ENCODE measurements at places on chromosomes 5 and 9.

- DNase-seq, result no peak
Observed at GRCh38 chr5:112419164-112419985, at the start of gene EPB41L4A. TSS of gene EPB41L4A (minus strand) at chr5:112419277. CDS start at chr5:112419039, 238 bp downstream.

- DNase-seq, result no peak
Observed at GRCh38 chr5:437281-437771, 5.7 kb upstream of the EXOC3 start.

GRCh38 chr9:122320413-122320881 lies 50.4 kb upstream of the PTGS1 start:
- DNase-seq, result no peak

GRCh38 chr5:131289738-131290137 lies 25.9 kb downstream of the CDC42SE2 start:
- DNase-seq, result no peak

DNA sequence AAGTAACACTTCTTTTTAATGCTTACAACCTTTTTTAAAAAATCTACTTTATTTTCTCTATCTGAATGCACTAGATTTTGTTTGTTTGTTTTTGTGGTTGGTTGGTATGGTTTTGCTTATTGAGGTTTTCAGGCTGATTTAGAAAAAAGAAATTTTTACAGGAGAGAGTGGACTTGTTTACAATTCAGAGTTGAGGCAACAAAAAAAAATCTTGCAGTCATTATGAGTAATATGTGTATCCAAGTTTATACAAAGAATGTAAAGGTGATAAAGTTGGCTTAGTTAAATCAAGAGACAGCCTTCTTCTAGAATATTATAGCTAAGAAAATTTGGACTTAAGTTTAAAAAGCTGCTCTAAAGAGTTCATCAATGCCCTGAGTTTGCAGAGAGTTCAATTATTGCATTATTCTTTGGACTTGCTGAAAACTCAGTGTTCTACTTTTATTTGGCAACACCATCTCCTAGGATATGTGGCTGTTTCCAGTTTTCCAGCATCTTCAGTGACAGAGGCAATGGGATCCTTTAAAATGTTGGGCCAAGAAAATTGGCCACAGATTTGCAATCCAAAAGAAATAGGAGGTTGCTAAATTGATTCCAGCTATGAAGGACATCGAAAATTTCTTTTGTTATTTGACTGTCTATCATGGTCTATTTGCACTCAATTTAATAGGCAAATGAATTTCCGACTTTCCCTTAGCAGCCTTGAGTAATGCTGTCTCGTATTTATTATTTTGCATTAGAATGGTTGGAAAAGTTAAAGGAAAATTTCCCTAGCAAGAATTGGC lies 10.7 kb downstream of the STK32A start:
- DNase-seq, result no peak

DNA sequence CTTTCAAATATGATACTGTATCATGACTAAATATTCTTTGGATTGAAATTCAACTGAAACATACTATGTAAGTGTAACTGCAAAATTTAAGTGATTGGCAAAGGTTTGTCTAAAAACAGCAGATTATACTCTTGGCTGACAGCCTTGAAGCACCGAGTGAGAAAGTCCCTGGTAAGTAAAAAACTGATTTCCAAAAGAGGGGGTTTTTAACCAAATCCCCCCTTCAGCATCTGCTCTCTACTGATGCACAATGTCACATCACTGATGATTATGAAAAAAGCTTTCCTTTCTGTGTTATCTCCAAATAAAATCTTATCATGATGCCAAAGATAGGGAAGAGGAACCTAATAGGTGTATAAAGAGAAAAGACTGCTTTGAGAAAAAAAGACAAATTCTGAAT lies 141.0 kb downstream of the MEF2C start:
- DNase-seq, result no peak

- DNase-seq, result no peak
Observed at GRCh38 chr5:14202462-14202861, 59.3 kb downstream of the TRIO start.

DNA sequence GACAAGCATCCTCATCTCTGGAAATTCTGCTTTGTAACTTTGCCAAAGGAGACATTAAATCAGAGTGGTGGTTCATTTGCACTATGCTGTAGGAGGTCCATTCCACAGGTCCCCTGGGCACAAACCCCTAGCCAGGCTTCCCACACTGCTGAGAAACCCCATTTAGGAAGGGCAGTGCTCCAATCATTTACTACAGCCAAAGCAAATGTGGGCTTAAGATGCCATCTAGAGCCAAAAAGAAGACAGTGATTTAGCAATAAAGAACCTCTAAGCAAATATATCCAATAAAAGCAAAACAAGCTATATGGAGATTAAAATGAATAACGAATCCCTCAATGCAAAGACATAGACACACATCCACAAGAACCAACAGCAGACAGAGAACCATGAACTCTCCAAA lies 129.0 kb upstream of the ALDH1B1 start:
- DNase-seq, result no peak

- DNase-seq, result no peak
Observed at GRCh38 chr5:137236849-137237507, 262.1 kb downstream of the SPOCK1 start.

DNA sequence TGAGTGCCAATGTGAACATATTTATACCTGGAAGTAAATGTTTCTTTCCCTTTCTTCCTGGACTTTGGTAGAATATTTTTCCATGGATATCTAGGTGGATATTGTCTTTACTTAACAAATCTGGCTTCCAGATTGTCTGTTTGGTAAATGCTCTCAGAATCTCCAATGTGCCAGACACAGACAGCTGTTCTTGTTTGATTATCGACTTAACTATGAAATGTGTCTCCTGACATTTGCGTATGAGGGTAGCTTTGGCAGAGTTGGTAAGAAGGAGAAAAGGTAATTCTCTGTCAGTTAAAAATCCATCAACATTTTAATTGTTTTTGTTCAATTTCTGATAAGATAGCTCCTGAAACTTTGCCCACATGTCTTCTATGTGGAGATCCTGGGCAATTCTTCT lies 196.4 kb upstream of the NUDT12 start:
- DNase-seq, result no peak

- no peak for DNase-seq
Observed at GRCh38 chr5:131710391-131710790, 75.4 kb upstream of the RAPGEF6 start.

- DNase-seq, result no peak
Observed at GRCh38 chr5:132094393-132095076, 20.9 kb downstream of the CSF2 start.

DNA sequence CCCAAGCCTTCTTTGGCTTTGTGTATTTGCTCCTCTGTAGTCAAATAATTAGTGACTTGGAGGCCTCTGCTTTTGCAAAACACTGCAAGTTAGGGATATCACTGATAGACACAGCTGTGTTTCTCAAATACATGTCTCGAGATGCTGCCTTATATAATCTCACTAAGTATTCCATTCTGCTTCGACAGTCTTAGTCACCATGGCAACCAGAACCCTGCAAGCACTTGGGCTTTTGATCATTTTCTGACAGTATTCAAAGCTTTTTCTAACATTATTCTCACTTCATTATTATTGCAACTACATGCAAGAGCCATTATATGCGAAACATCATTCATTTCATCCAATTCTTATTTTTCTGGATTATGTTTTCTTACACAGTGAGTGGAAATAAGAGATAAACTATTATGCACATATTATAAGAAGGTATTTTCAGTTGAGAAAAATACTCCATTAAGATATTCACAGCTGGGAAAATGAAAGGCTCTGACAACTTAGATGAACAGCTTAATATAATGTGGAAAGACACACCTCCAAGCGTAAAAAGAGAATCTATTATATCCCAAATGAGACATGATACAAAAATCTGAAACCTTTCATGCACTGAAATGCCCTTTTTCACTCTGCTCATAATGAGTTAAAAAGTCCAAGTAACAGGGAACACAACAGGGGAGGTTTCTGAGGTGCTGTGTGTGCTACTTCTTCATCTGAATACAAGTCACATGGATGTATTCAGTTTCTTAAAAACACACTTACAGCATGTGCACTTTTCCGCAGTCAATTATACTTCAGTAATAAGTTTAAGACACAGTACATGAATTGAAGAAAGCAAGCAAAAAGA lies 93.9 kb downstream of the SCAI start:
- DNase-seq, result no peak

GRCh38 chr5:147530530-147531389 lies 20.9 kb upstream of the DPYSL3 start:
- no peak for DNase-seq

DNA sequence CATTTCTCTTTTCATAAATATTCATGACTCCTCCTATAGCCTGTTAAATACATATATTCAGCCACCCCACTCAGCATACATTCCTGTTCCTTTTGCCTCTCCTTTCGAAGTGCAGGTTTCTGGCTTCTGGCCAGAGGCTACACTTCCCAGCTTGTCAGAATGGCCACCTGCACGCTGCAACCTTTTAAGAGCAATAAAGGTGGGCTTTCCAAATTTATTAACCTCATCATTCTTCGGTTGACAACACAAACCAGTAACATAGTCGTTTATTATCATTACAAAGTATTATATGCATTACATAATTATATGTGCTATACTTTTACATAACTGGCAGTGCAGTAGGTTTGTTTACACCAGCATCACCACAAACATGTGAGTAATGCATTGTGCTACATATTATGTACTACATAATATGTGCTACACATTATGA lies 16.5 kb upstream of the TMEM171 start:
- no peak for DNase-seq

- DNase-seq, result no peak
Observed at GRCh38 chr9:98775831-98776441, 20.4 kb downstream of the ANKS6 start.

GRCh38 chr9:135929656-135930445 lies 22.5 kb upstream of the CAMSAP1 start:
- DNase-seq, result no peak

DNA sequence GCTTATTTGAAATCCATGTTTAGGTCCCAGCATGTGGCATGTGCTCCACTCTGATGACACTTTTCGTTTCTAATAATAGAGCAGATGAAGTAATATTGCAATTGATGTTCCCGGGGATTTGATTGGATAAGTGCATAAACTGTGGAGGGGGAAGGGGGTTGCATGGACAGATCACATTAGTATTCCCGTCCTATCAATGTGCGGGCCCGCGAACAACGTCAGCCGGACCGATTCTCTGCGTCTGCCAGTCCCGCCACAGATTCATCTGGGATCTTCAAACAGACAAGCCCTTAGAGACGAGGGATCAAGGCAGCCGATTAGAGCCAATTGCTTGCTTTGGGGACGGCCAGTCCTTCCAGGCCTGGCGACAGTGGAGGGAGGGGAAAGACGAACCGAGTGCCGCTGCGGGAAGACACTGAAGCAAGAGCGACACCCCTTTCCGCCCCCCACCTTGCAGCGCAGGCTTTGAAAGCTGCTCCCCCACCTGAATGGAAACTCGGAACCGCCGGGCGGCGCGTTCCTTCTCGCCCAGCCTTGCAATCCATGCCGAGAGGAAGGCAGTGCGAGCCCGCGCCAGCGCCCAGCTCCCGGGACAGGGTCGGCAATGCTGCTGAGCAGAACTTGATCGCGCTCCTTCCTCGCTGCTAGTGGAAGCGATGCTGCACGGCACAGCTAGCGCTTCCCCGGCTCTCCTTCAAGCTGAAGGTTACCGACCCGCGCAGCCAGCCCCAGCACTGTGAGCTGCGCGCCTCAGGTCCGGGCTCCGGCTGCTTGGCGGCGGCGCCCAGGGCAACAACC lies at the start of gene RGS7BP:
Gene RGS7BP (plus strand): TSS at position 247 of the 798 bp plus-strand sequence. CDS start 610 bp downstream, outside the sequence.
- peak; percentile 73 for DNase-seq

DNA sequence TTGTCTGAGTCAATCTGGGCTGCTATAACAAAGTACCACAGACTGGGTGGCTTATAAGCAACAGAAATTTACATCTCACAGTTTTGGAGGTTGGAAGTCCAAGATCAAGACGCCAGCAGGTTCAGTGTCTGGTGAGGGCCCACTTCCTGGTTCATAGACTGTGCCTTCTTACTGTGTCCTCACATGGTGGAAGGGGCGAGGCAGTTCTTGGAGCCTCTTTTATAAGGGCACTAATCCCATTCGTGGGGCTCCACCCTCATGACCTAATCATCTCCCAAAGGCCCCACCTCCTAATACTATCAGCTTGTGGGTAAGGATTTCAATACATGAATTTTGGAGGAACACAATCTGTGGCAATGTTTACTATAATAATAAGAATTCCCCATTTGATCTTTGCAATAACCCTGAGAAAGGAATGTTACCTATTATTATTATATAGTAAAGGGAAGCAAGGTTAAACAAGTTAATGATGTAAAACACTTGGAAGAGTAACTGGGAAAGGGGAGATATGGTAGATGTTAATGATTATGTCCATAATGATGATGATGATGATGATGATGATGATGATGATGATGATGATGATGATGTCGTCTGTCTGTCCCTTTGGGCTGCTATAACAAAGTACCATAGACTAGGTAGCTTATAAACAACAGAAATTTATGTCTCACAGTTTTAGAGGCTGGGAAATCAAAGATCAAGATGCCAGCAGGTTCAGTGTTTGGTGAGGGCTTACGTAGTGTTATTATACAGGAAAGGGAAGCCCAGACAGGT lies 40.8 kb downstream of the WHRN start:
- DNase-seq, result no peak

DNA sequence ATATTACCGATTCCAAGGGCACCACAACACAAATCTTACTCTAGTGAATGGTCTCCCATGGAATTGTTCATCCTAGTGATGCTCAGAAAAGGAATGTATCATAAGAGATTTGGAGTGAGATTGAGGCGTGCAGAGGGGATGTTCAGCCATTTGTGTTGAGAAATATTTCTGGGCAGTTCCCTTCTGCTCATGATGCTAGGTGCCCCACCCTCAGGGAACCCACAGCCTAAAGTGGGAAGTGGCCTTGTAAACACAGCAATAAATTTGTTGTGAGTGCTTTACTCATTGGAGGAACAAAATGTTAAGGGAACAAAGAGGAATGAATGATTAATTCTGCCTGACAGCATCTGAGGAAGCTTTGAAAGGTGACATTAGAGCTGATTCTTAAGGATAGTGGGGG lies 129.9 kb downstream of the TLE4 start:
- no peak for DNase-seq

- DNase-seq, result no peak
Observed at GRCh38 chr9:116087751-116088194, 65.8 kb upstream of the PAPPA start.

DNA sequence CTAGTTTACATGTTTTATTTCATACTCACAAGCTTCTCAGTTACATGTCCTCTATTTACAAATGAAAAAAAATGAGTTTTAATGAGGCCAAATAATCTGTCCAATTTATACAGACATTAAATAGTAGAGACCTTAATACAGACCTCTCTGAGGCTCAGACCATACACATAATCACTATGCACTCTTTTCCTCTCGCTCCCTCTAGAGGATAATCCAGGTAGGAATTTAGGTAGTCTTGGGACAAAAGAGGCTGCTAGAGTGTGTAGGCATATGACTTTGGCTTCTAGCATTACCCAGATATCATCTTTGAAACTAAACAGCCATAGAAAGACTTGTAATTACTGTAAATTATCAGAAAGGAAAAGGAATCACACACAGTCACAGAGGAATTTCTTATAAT lies 444.7 kb downstream of the HINT1 start:
- DNase-seq, result no peak

GRCh38 chr9:18668944-18669343 lies 195.0 kb downstream of the ADAMTSL1 start:
- DNase-seq, result no peak

- DNase-seq, result no peak
Observed at GRCh38 chr9:136291306-136292025, 12.4 kb downstream of the CCDC187 start.
